Stimulated activated CD8-positive, alpha-beta memory T cell treated with anti-CD3 and anti-CD28 coated beads, Interleukin-4, amount 100 ng/mL, for 24 hours (primary cell): ENCODE measurements at places on chromosomes 12 and 14.

DNA sequence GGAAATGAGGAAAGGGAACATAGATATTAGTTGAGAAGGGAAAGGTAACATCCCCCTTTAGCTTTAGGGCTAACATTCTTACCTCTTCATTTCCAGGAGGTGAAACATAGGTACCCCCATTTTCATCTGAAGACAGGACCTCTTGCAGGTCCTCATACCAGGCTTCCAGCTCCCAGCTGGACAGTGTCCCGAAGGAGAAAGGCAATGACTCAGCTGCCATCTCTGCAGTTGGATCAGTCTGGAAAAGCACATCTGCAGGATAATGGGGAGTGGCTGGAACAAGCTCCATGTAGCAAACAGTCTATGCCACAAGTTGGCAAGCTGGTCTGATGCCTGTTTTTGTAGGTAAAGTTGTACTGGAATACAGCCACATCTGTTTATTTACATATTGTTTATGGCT is 3.1 kb downstream of the DDIT3 start:
- DNase-seq = no peak

DNA sequence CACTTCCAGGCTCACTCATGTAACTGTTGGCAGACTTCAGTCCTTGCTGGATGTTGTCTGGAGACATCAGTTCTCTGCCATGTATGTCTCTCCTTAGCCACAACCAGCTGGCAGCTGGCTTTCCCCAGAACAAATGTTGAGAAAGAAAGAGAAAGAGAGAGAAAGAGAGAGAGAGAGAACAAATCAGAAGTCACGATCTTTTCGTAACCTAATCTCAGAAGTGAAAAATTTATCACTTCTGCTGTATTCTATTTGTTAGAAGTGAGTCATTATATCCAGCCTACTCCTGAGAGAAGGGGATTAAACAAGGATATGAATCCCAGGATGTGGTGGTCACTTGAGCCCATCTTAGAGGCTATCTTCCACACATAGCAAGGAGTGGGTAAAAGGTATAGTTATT is 101.2 kb downstream of the BTG1 start:
- DNase-seq = no peak

- no peak for DNase-seq
Observed at GRCh38 chr12:64669270-64669842, 59.1 kb downstream of the RASSF3 start.

GRCh38 chr14:104874110-104874531 is 9.1 kb downstream of the CEP170B start:
- no peak for DNase-seq

DNA sequence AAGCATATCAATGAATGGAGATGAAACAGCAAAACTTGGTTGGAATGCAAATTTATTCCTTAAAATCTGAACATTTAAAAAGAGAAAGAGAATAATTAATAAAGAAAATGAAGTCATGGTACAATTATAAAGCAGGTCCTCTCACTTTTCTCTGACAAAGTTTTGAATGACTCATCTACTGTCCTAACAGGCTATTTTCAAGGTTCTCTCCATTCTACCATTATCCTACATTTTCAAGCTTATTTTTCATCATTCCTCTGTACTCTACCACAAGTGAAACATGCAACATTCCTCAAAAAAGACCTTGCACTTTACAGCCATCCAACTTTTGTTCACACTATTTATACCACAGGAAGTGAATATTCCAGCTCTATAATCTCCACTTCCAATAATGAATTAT is 36.9 kb upstream of the AP4S1 start:
- no peak for DNase-seq

DNA sequence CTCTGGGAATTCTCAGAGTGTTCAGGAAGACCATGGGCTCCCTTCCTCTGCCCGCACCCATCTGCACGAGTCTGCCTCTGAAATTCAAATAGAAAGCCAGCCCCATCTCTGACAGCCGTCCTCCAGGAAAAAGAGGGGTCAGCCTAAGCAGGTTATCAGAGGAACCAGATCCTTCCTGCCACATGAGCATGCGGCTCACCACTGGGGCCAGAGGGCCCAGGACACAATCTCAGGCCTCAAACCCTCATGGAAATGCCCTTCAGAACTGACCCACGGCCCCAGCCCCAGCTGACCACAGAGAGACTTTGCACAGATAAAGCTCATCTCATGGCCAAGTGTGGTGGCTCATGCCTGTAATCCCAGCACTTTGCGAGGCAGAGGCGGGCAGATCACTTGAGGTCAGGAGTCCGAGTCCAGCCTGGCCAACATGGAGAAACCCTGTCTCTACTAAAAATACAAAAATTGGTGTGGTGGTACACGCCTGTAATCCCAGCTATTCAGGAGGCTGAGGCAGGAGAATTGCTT is 23.2 kb downstream of the PXN start:
- no peak for DNase-seq

- DNase-seq = no peak
Observed at GRCh38 chr14:68630081-68630571, 162.7 kb downstream of the ZFP36L1 start.

DNA sequence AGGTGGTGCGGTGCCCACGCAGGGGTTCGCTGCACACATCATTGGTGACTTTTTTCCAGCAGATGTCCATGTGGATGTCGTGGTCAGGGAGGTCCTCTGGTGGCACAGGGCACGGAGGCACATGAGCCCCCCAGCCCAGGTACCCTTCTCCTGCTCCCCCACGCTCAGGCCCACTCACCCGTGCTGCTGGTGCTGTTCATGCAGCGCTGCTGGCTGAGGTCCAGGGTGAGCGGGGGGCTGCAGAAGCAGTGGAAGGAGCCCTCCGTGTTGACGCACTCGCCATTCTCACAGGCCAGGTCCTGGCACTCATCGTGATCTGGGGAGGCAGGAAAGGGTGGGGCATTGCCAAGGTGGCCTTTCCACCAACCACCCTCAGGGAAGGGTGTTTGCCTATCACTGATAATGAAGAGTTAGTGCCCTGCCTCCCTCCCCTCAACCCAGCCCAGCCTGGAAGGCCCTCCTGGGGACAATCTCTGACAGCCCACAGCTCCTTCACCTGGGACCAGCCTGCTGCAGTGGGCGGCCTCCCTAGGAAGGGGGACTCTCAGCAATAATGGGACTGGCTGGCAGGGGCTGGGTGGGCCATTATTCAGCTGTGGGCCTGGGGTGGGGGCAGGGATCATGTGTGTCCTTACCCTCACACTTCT is 9.8 kb downstream of the ISCA2 start:
- no peak for DNase-seq

- DNase-seq = no peak
Observed at GRCh38 chr14:34299360-34299759, 162.7 kb downstream of the SPTSSA start.

DNA sequence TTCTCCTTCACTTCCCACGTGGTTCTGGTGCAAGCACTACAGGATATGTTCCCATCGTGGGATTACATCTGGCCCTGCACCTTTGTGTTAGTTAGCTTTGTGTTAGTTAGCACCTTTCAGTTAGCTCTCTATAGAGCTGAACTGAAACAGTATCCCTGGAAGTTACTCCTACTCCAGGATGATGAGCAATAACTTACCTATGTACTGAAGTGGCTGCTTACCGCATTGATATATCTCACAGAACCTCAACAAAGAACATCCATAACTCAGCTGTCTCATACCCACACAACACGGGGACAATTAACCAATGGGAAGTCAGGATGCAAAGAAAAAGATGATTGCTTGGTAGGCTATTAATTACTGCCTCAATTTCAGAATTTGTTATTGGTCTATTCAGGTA is 146.6 kb downstream of the ASCL4 start:
- no peak for DNase-seq

DNA sequence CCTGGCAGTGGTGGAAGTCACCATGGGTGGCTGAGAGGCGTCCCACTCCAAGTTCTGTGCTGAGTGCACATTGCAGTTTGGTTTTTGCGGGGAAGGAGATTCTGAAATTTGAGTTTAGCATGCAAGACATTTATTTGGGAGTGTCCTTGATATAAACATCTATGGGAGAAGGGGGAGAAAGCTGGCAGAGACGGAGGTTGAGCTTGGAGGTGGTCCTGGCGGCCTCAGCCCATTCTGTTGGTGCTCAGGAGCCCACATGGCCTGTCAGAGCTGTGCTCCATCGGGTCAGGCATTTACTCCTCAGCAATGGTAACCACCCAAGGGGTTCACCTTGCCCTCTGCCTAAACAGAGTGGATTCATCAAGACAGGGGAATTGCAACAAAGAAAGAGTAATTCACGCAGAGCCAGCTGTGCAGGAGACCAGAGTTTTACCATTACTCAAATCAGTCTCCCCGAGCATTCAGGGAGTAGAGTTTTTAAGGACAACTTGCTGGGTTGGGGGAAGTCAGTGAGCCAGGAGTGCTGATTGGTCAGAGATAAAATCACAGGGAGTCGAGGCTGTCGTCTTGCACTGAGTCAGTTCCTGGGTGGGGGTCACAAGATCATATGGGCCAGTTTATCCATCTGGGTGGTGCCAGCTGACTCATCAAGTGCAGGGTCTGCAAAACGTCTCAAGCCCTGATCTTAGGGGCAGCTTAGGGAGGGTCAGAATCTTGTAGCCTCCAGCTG is 323.3 kb upstream of the TMEM132C start:
- DNase-seq = no peak

- DNase-seq = no peak
Observed at GRCh38 chr14:30573966-30574365, 15.0 kb downstream of the G2E3 start.

DNA sequence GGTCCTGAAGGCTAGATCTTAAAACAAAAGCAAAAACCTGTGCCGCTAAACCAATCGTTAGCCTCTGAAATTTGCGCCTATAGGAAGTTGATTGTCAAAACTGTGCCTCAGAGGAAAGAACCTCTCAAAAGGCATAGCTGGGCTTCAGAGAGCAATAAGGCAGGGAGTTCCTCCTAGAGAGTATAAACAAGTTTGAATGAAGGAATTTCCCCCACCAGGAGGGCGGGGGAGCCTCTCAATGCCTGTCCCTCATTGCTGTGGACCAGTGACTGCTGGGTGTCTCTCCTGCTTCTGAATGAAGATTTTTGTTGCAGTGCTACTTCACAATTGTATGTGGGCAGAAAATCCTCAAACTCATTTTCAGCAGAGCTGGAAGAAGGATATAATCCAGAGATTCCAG is 88.6 kb downstream of the KCNK10 start:
- DNase-seq = no peak

- no peak for DNase-seq
Observed at GRCh38 chr14:73014105-73014504, 12.8 kb downstream of the ZFYVE1 start.

DNA sequence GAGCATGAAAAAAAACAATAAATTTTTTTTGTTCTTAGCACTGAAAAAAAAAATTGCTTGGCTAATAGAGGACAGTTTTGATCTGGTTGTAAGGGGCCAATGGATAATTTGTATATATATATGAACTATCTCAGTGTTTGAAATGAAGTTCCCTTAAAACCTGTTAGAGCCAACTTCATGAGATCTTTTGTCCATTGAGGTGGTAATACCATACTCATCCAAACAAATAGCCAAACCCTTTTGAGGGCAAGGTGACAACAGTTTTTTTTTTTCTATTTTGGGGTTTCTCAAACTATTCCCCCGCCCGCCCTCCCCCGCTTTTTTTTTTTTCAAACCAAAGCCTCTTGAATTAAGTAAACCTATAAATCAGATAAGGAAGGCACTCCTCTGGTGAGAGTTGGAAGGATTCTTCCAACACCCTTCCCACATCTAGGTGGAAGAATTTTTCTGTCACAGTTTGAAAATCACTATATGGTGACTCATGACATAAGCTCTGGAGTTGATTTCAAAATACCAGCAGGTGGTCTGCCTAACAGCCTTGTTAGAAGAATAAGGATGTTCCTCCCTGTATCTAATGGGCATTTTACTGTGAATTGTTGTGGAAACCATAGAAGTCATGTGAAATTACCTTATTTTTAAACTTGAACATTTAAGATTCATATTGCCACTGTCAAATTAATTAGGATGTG is 10.2 kb downstream of the ARHGAP5 start:
- no peak for DNase-seq

- DNase-seq = no peak
Observed at GRCh38 chr12:30437616-30438015, 258.1 kb downstream of the IPO8 start.

DNA sequence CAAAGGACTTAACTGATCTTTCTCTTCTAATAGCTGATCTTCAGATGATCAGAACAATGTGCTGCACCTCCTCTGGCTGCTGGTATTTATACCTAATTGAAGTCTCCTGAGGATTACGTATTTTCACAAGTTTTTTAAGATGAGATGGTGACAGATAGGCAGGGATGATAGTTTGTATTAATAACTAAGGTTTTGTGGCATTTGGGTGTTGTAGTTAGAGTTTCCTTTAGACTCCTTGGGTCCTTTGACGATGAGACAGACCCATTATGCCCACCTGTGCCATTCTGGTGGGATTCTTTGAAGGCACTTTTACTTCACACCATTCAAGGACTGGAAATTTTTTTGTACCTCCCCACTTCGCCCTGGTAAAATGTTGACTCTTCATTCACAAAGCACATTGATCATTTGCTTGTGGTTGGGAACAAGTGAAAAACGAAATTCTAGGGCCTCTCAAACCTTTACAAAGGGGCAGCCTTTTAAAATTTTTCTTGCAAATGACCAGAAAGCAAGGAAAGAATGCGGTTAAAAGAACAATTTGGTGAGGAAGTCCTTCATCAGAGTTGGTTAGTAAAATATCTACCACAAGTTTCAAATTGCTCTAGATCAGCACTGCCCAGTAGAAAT is at the start of gene IFNG:
Gene IFNG, minus strand, starts transcription at position 60 of the 624 bp plus-strand sequence. CDS start 125 bp downstream, outside the sequence.
- no peak for DNase-seq

DNA sequence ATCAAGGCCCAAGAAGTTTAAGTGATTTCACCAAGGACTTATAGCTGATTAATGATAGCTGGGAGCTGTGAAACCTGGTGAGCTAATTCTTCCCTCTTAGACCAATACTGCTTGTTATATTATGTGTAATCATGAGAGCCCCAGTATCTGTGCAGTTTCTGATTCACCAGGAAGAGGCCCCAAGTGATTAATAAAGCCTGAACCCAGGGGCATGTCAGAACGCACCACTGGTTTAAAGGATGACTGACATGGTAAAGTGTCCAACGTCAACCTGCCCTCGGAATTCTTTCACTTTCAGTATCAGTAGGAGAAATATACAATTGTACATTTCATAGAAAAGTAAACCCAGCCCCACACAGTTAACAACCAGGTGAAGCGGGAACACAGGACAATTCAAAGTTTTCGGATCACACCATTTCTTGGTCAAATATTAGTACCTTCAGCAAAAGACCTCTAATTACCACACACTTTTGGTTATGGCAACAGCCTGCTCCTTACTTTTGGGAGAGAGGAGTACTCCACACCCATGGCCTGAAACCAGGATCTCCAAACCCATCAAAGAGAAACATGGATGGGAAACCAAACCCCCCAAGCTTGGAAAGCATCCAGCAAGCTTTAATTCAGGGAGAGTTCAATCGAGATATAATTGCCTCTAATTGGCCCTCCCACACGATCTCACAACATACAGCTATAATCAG is 28.5 kb downstream of the TMCC3 start:
- peak; percentile 4 for DNase-seq

- no peak for DNase-seq
Observed at GRCh38 chr12:2539938-2540337, 254.8 kb upstream of the FKBP4 start.
